Adrenal gland (tissue), 19 donors: ENCODE measurements at places on chromosomes 7 and 10. TPM values are rescaled to one million over a fixed set of nuclear protein-coding genes. Genes with fewer than 3 reads are reported as not detected.

Gene CDHR3
- total RNA-seq, result 1.4 TPM

Gene C10orf95
- 0.14 TPM for total RNA-seq

Gene ZFAND2A
- total RNA-seq, result 19.6 TPM

Gene SYT15
- total RNA-seq, result 2.1 TPM

DNA sequence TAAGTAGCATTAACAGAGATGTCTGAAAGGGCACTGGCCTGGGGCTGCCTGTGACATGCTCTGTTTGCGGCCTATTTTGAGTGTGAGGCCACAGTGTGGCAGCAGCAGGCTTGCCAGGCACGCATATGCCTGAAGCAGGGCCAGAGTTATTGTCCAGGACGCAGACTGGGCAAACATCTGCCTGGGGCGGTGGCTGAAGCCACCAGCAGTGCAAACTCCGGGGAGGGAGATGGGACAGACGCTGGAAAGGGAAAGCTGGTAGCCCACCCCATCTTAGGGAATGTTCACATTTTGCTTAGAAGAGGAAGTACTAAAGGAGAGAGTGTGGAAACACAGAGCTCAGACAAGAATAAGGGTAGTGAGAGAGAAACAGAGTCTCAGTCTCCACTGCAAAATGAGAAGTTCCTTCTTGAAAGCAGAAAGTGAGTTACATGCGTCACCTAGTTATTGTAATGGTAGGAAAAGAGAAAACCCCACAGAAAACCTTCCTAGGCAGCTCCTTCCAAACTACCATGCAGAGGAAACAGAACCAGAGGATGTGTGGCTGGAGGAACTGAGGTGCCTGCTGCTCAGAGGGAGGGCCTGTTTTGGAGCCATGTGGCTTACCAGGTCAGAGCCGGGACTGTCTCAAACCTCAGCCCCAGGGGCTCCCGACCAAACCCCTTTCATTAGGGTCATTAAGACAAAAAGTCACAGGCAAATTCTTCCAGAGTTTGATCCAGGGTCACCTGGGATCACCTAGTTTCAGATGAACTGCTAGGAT, 14.5 kb downstream of the AKR1B1 start:
- H3K4me3 ChIP-seq, result no peak overlapping the region
- H3K36me3 ChIP-seq, result no peaks in the 10 kb centered on the region
- peak; percentile 53 for DNase-seq
- peak overlapping the region; percentile 96 for H3K27ac ChIP-seq

GRCh38 chr7:111081546-111082267, 9.2 kb upstream of the LRRN3 start:
- H3K4me3 ChIP-seq, result no peak overlapping the region
- no peaks in the 10 kb centered on the region for H3K4me1 ChIP-seq
- H3K36me3 ChIP-seq, result no peaks in the 10 kb centered on the region

- H3K27me3 ChIP-seq, result no peaks in the 10 kb centered on the region
- H3K36me3 ChIP-seq, result no peaks in the 10 kb centered on the region
- H3K4me3 ChIP-seq, result no peak overlapping the region
- H3K27ac ChIP-seq, result no peak overlapping the region
Measured at GRCh38 chr7:31074403-31075085, 22.4 kb downstream of the ADCYAP1R1 start.

DNA sequence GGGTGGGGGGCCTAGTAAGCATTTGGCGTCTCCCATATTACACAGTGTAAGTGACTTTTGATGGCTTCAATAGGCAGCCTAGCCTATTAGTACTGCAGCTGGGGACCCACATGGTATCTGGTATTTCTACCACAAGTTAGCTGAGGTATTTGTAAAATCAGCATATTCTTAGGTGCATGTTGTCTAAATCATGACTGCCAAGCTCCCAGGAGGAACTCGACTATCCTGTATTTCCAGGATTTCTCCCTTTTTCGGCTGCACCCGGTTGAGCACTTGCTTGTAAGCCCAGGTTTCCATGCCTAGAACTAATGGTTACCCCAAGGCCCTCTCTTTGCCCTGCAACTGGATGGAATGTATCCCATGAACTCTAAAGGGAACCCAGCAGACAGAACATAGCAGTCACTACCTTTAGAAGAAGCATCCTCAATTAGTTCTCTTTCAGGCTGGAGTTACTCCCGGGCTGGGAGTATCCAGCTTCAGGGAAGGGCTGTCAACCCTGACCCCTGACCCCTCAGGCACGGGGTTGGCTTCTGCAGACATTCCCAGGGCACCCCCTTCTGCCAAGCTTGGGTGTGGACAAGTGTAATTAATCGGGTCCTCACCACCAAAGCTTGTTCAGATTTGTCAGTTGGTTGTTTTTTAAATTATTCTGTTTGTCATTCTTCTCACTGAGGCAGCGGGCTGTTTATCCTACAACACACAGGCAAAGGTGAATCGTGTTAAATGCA, 90.3 kb upstream of the PARD3 start:
- no peaks in the 10 kb centered on the region for H3K4me1 ChIP-seq
- no peak overlapping the region for H3K4me3 ChIP-seq
- no peak overlapping the region for H3K27ac ChIP-seq
- no peaks in the 10 kb centered on the region for H3K36me3 ChIP-seq
- no peaks in the 10 kb centered on the region for H3K27me3 ChIP-seq

DNA sequence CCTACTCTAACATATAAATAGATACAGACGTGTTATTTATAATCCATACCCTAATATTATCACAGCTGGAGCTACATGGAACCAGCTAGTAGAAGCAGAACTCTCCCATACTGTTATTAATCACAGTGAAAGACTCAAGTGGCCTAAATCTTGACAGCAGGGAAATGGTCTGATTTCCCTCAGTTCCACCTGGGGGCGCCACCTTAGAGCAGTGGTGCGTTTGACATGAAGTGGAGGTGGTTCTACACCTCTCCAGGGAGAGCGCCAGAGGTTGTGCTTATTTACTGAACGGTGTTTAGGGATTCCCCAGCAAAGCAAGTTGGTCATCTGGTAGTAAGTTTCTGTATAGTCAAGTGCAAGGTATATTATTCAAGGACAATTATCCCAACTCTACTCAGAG, 17.6 kb downstream of the DNTT start:
- no peak overlapping the region for H3K4me3 ChIP-seq
- H3K27me3 ChIP-seq, result peaks cover 4% of the 10 kb centered on the region
- no peaks in the 10 kb centered on the region for H3K4me1 ChIP-seq
- no peak overlapping the region for H3K27ac ChIP-seq

DNA sequence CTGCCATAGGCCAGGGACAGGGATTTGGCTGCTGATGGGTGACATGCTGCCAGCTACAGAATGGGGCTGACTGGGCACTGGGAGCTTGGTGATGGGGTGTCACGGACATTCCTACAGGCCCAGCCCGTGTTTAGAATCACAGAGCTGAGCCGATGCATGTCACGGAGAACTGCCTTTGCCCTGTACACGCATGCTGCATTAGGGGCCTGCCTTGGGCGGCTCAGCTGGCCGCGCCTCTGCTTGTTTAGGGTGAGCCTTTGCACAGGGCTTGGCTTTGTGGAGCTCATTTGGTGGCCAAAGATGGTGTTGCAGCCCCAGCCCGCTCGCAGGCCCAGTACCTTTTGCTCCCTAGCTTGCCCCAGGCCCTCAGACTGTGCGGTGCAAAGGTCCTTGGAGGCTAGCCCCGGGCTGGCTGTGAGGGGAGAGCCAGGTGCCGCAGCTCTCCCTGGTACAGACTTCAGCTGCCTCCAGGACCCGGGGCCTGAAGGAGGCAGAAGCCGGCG, 108.4 kb upstream of the BTBD16 start:
- DNase-seq, result no peak
- H3K27ac ChIP-seq, result no peak overlapping the region
- H3K4me1 ChIP-seq, result peaks cover 4% of the 10 kb centered on the region
- no peak overlapping the region for H3K4me3 ChIP-seq
- no peaks in the 10 kb centered on the region for H3K36me3 ChIP-seq

GRCh38 chr10:96415891-96416554, 57.2 kb upstream of the OPALIN start:
- DNase-seq, result no peak
- no peaks in the 10 kb centered on the region for H3K27me3 ChIP-seq
- no peaks in the 10 kb centered on the region for H3K4me1 ChIP-seq

GRCh38 chr10:48442809-48443177, 136.3 kb downstream of the MAPK8 start:
- no peaks in the 10 kb centered on the region for H3K4me1 ChIP-seq
- H3K4me3 ChIP-seq, result no peak overlapping the region
- DNase-seq, result no peak
- no peak overlapping the region for H3K27ac ChIP-seq
- no peaks in the 10 kb centered on the region for H3K27me3 ChIP-seq
- no peaks in the 10 kb centered on the region for H3K36me3 ChIP-seq

- H3K36me3 ChIP-seq, result no peaks in the 10 kb centered on the region
- no peaks in the 10 kb centered on the region for H3K27me3 ChIP-seq
- H3K4me3 ChIP-seq, result no peak overlapping the region
- no peak for DNase-seq
- H3K4me1 ChIP-seq, result no peaks in the 10 kb centered on the region
Measured at GRCh38 chr7:91634485-91635177, 245.9 kb downstream of the MTERF1 start.
